Upper lobe of left lung (tissue), 6 donors: ENCODE measurements at places on chromosomes 7 and 10. TPM values are rescaled to one million over a fixed set of nuclear protein-coding genes. Genes with fewer than 3 reads are reported as not detected.

- DNase-seq = no peak
Observed at GRCh38 chr10:112214298-112214926, 30.8 kb upstream of the GPAM start.

DNA sequence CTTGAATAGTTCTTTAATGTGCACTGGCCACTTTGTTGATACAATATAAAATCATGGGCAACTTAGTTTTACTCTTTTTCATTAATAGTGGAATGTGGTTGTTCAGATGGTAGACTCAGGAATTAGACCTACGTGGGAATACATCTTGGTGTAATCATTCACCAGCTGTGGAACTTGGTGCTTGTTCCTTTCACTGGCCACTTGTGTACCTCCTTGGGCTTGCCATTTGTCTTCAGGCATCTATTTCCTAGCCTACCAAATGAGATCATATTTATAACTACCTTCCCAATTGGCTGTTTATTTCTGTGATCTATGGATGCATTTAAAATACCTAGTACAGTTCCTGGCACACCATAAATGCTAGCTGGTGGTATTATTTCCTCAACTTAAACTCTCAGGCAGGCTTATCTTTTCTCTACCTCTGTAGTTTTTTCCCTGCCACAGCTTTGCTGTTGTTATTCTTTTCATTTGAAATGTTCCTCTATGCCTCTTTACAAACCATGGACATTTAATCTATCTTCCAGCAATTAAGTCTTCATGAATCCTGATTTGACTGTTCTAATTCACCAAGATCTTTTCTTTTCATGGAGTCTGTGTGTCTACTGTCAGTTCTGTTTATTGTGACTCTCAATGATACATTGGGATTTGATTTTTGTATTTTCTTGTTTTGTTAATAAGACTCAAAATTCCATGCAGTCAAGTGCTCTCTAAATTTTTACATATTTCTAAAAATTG, 113.0 kb downstream of the ADAM22 start:
- no peak for DNase-seq

DNA sequence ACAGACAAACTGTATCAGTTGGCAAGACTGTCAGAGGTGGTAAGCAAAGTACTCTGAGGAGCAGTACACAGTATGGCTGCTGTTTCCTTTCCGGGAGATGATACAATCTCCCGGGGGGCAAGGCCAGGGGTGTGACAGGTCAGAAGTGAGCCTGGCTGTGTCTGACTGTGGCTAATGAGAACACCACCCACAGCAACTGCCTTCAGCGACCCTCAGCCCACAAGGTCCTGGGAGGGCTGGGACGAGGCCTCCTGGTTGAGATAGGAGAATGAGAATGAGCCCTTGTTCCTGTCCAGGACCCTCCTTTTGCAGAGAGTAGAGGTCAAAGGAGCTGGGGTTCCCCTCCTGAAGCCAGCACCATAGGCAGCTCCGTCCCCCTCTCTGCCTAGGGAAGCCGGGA, 421.7 kb downstream of the TCERG1L start:
- DNase-seq = no peak

DNA sequence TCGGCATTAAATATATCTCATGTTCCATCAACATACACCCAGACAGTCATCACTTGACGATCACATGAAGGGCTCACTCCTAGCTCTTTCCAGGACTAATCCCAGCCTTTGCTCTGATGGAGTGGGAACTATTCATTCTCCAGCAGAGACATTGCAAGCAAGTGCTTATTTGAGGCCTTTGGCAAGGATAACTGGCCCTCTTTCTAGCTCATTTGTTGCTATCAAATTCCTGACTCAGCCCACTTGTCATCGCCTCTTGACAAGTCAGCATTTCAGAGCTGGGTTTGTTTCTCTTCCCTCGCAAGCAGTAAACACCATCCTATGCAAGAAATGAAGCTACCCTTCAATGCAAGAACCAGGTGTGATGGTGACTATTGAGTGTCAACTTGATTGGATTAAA, 1165.7 kb upstream of the AUTS2 start:
- DNase-seq = no peak

GRCh38 chr10:22301193-22301592, 15.0 kb upstream of the COMMD3 start:
- DNase-seq = no peak

- peak; percentile 56 for DNase-seq
Observed at GRCh38 chr10:2828741-2829140, 238.6 kb upstream of the PFKP start.

GRCh38 chr7:157122800-157123495, 15.8 kb upstream of the UBE3C start:
- no peak for DNase-seq

- no peak for DNase-seq
Observed at GRCh38 chr7:41185851-41186250, 517.0 kb downstream of the INHBA start.

DNA sequence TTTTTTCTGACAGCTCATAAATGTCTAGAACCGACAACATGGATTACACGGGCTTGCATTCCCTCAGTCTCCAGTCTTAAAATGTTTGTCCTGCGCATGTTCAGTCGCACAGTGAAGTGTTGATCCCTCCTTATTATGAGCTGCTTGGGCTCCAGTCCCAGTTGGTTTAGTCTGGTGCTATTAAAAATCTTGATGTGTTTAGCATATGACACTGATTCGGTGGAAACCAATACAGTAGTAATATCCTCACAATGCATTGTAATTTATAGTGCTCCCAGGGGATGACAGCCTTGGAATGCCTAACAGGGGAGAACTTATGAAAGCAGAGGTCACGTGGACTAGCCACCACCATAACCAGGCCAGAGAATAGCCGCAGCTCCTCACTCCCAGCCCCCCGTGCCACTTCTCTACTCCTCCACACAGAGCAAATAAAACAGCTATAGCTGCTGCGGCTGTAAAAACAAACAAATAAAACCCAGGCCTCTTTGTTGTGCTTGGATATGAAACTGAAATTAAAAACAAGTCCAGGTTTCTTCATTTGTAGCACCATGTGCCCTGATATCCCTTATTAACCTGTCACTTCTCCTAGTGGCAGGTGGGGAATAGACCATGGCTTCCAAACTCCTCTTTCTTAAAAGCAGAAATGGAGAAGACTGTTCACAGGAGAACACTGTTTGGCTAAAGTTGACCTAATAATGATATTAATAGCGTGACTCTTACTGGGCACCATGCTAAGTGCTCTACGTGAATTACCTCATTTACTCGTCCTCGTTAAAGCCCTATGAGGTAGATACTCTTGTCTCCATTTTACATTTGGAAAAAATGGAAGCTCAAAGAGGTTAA, 7.7 kb downstream of the DPCD start:
- DNase-seq = no peak

DNA sequence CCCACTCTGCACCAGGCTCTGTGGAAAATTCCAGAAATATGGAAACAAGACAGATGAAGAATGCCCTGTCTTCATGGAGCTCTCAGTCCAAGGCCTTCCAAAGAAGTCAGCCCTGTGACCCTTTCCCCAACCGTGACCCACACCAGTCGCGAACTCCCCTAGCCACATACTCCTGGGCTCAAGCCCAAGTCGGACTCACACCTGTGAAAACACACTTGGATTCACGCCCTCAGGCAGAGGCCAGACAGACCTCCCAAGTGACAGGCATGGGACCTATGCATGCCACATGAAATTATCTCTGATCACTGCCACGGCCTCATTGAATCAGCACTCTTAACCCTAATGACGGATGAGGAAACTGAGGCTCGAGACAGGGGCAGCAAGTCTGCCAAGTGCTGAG, 42.5 kb downstream of the ZCCHC24 start:
- no peak for DNase-seq

GRCh38 chr10:51186361-51186760, 112.1 kb downstream of the PRKG1 start:
- no peak for DNase-seq

GRCh38 chr10:78473006-78473405, 439.3 kb downstream of the RPS24 start:
- no peak for DNase-seq

- no peak for DNase-seq
Observed at GRCh38 chr10:9334270-9334669, 1279.8 kb downstream of the GATA3 start.

DNA sequence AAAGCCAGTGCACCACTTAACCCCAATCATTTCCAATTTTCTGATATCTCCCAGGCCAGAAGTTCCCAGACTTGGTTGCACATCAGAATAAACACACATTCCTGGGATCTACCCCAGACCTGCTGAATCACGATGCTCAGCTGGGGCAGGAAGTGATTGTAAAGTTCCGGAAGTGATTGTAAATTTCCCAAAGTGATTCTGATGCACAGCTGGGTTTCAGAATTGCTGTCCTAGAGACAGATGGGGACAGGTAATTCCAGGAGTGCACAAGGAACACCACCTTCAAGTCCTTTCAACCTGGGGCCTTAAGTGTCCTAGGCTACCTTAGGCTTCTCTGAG, 104.2 kb upstream of the EEPD1 start:
- DNase-seq = no peak

The TRIM74 gene
- not detected for total RNA-seq

DNA sequence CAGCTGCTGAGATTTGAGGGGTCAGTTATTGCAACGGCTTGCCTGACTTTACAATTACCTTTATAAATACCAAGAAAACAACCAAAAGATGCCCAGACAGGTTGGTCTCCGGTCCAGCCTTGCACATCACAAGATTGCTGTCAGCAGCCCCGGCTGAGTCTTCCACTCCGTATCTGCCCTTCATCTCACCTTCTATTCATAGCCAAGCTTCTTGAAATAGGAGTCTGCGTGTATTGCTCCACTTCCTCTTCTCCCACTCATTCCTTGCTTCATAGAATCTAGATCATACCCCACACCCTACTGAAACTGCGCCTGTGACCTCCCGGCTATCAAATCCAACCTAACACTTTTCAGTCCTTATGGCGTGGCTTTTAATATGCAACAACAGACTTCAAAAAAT, 31.1 kb upstream of the USP6NL start:
- no peak for DNase-seq

DNA sequence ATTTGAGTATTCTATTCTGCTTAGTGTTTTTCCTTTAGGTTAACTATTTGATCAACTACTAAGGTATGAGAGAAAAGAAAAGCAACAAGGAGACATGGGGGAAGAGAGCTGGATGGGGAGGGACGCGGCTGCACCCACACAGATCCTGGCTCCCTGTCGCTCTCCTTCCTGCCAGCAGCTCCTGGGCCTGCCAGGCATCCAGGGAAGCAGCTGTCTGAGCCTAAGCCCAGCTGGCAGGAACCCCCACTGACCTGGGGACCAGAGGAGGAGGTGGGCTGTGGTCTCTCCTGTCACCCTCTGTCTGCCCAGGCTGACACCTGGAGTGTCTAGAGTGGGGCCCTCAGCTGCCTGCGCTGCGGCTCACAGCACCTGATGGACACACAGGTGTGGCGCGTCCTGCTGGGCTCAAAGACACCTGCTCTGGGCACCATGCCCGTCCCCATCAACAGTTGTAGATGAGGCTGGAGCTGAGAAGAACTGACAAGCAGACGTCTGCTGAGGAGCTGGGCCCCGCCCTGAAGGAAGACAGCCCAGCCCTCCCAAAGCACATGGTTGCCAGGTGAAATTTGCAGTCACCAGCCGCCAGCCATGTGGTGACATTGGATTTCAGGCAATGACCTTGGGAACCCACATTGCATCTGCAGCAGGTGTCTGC, 207.9 kb downstream of the PLXNA4 start:
- DNase-seq = peak; percentile 59

DNA sequence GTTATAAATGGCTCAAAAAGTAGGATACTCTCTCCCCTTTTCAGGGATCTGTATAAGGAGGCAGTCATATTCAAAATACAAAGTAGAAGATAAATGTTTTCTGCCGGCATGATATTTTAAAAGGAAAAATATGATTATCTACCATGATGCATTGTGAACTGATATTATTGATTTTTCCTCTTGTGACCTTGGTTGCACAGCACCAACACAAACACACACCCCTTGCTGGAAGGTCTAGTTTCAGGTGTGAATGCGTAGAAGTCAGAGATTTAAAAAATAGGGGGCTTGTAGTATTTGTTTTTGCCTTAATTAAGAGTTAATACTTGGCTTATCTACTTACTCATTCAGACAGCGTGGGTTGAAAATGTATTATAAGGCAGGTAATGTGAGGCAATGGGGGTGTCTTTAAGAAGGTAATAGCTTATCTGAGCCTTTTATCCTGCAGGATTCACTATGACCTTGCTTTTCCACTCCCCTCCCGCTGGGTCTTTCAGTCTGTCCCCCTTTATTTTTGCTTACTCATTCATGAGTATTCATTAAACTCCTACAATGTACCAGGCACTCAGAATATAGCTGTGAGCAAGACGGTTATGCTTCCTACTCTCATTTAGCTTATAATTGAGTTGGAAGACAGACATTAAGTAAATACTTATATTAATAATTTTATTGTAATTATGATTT, 390.6 kb downstream of the SDK1 start:
- no peak for DNase-seq

The ACBD7 gene
- 2.4 TPM for total RNA-seq

The CLDN4 gene
- total RNA-seq = 231 TPM

- no peak for DNase-seq
Observed at GRCh38 chr10:96263669-96264068, 7.7 kb downstream of the BLNK start.

The TMEM213 gene
- 0.49 TPM for total RNA-seq

DNA sequence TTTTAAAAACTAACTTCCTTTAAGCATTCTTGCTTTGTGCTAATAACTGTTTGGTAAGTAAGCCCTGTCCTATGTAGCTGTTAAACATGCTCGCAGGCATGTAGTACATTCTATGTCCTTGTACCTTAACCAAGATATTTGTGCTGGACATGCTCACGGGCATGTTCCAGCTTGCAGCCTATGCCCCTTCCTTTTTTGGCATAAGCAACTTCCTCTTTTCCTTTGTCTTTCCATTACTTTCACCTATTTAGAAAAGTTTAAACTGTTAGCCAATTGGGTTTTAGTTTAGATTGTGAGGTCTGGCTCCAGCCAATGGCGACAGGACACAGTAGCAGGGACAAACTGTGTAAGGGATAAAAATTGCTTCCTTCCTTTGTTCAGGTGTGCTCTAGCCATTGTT, 14.4 kb upstream of the APBB1IP start:
- no peak for DNase-seq

- no peak for DNase-seq
Observed at GRCh38 chr7:30681331-30681797, 892 bp downstream of the CRHR2 start.

The CACNA2D1 gene
- total RNA-seq = 85.9 TPM

GRCh38 chr10:34160595-34160994, 654.5 kb downstream of the PARD3 start:
- no peak for DNase-seq

- DNase-seq = no peak
Observed at GRCh38 chr7:44963364-44964290, 15.2 kb downstream of the MYO1G start.

The ANTXRL gene
- not detected for total RNA-seq

DNA sequence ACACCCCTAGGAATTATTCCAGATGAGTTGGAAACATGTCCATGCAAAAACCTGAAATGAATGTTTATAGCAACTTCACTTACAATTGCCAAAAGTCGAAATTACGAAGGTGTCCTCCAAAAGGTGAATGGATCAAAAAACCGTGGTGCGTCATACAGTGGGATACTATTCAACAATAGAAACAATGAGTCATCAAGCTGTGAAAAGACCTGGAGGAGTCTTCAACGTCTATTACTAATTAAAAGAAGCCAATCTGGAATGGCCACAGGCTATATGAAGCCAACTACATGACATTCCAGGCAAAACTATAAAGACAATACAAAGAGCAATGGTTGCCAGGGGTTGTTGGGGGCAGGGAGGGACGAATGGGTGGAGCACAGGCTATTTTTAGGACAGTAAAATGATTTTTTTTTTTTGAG, 12.6 kb upstream of the PPP2R2D start:
- DNase-seq = no peak

- DNase-seq = no peak
Observed at GRCh38 chr7:3266240-3266639, 34.8 kb upstream of the SDK1 start.

The CRHR2 gene
- total RNA-seq = 0.57 TPM

The PFKFB3 gene
- total RNA-seq = 99.2 TPM

- no peak for DNase-seq
Observed at GRCh38 chr10:47400251-47400650, 16.2 kb upstream of the ZNF488 start.
